ENCODE measurements at places on chromosomes 7 and 10. TPM values are rescaled to one million over a fixed set of nuclear protein-coding genes. Genes with fewer than 3 reads are reported as not detected.

Gene MSMB
- not detected for total RNA-seq

DNA sequence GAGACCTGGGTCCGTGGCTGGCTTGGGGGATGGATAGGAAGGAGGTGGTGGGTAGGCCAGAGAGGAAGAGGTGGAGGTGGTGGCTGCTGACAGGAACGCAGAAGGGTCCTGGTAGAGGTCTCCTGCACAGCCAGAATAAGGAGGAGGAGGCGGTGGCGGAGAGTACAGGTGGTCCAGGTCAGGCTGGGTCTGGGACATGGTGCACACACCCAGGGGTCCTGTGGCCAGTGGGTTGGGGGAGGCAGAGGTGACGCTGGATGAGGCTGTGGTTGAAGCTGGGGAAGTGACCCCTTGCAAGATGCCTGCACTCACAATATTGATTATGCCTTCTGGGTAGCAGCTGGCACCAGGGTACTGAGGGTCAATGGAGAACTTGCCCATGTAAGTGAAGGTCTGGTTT is 2.2 kb downstream of the EGR2 start:
- H3K4me3 ChIP-seq, result peak overlapping the region; percentile 91
- H3K36me3 ChIP-seq, result no peaks in the 10 kb centered on the region
- DNase-seq, result no peak
- no peak overlapping the region for H3K27ac ChIP-seq
- peaks cover 24% of the 10 kb centered on the region for H3K27me3 ChIP-seq

Gene WDR86
- total RNA-seq, result not detected

GRCh38 chr7:80440883-80441282 is 71.0 kb downstream of the GNAT3 start:
- peak; percentile 33 for DNase-seq
- 0 out of 2 replicates have a peak, but pooled peaks cover 5% of the 10 kb centered on the region for H3K36me3 ChIP-seq
- peak overlapping the region; percentile 89 for H3K27ac ChIP-seq
- H3K4me3 ChIP-seq, result peak overlapping the region; percentile 70

Gene ZNF277
- total RNA-seq, result 14.9 TPM

Gene CUBN
- total RNA-seq, result 1.6 TPM
